ENCODE measurements at places on chromosomes 5 and 9.
A peak's percentile ranks its signal among the peaks of the same experiment; 100 is the strongest.

GRCh38 chr9:78695519-78695918 lies 398.6 kb downstream of the PSAT1 start:
- H3K4me1 ChIP-seq, result no peaks in the 10 kb centered on the region
- H3K36me3 ChIP-seq, result no peaks in the 10 kb centered on the region
- no peaks in the 10 kb centered on the region for H3K27me3 ChIP-seq
- no peak for DNase-seq

GRCh38 chr5:29995154-29995553 lies 1198.3 kb upstream of the CDH6 start:
- H3K36me3 ChIP-seq, result no peaks in the 10 kb centered on the region
- no peak overlapping the region for H3K27ac ChIP-seq
- H3K4me3 ChIP-seq, result no peak overlapping the region
- DNase-seq, result no peak

DNA sequence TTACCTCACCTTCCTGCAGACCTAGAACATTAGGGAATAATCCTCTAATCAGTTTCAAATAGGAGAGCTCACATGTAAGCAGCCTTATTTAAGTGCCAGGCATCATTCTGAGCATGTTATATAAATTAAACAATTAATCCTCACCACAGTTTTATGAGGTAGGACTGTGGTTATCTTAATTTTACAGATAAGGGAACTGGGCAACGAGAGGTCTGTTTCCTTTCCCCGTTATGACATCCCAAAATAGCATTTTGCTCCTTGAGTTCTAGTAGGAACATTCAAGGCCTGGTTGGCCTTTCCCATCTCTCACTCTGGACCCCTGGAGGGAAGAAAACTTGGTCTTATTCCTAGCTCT lies 19.1 kb upstream of the IFNB1 start:
- H3K27ac ChIP-seq, result peak overlapping the region; percentile 60
- no peaks in the 10 kb centered on the region for H3K36me3 ChIP-seq
- H3K4me3 ChIP-seq, result peak overlapping the region; percentile 56
- no peaks in the 10 kb centered on the region for H3K27me3 ChIP-seq
- no peak for DNase-seq

DNA sequence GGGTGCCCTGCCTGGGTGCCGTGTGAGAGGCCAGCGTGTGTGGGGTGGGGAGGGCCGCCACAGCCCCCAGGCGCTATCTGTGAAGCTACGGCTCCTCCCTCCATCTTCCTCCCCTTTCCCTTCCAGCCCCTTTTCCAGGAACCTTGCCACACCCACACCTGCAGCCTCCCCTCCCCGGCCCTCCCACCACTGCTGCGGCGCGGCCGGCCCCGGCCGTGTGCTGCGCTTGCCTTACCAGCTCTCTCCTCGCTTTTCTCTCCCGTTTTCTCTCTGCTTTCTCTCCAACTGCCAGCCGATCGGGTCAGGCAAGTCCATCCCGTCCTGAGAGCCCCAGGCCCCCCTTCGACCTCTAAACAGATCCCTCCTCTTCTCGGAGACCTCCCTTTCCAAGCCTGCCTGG lies 21.4 kb downstream of the GOLGA2 start:
- H3K36me3 ChIP-seq, result peaks cover 27% of the 10 kb centered on the region
- H3K27ac ChIP-seq, result no peak overlapping the region
- H3K27me3 ChIP-seq, result no peaks in the 10 kb centered on the region
- H3K4me1 ChIP-seq, result peaks cover 5% of the 10 kb centered on the region

- no peak overlapping the region for H3K27ac ChIP-seq
- no peaks in the 10 kb centered on the region for H3K4me1 ChIP-seq
- no peaks in the 10 kb centered on the region for H3K36me3 ChIP-seq
- H3K4me3 ChIP-seq, result no peak overlapping the region
- no peaks in the 10 kb centered on the region for H3K27me3 ChIP-seq
- no peak for DNase-seq
Measured at GRCh38 chr9:105119156-105119555, 125.3 kb upstream of the SLC44A1 start.

DNA sequence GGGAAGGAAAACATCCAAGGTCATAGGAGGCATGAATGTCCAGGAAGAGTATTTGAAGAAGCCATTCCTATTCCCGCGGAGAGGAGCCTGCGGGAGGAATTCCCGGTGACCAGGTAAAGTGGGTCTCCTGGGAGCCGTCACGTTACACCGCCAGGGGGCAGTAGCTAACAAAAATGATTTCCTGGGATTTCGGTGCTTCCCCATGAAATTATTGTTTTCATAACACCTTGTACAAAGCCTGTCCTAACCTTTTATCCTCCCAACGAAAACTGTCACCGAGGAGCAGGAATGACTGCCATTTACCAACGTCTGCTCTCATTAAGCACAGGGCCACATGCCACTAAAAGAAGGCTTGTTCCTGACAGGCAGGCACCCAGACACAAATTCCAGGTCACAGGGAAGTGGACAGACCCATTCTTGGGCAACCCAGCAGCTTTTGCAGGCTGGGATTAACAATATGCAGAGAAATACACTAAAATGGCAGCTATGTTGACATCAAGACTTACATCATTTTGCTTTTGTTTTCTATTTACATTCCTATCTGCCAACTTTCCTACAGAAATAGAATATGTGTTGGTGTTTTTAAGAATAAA lies 41.2 kb upstream of the CTSL start:
- no peak overlapping the region for H3K4me3 ChIP-seq
- no peak overlapping the region for H3K27ac ChIP-seq
- DNase-seq, result no peak

DNA sequence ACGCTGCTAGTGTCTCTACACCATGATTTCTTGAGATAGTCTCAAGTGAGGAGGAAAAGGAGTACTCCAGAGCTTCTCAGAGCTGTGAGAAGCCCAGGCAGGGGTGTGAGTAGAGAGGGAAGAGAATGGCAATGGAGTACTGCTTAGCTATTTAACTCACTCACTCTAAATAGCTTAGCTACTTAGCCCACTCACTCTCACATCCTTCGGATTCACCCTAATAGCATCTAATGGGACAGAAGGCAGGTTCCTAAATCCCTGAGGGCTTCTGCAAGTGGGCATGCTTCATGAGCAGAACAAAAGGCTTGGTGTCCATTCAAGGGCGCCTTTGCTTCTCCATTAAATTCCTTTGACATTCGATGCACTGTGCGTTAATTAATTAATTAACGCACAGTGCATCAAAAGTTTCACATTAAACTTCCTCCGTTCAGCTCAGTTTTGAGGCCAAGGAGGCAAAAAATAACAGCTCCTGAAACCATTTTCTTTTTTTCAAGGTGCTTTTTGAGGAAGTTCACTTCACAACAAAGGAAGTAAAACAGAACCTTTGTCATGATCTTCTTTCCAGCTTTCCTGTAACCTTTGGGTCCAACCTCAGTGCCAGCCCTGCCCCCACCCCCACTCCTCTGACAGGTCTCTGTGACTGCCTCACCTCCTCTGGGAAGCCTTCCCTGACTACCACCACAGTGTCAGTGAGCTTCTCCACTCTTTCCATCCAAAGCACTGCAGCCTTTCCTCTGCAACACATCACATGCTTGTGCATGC lies 294.0 kb downstream of the SEC61B start:
- no peaks in the 10 kb centered on the region for H3K27me3 ChIP-seq
- no peak overlapping the region for H3K27ac ChIP-seq
- H3K4me3 ChIP-seq, result no peak overlapping the region
- H3K4me1 ChIP-seq, result no peaks in the 10 kb centered on the region

- H3K4me3 ChIP-seq, result peak overlapping the region; percentile 98
- H3K27me3 ChIP-seq, result no peaks in the 10 kb centered on the region
- H3K4me1 ChIP-seq, result peaks cover 10% of the 10 kb centered on the region
- H3K36me3 ChIP-seq, result no peaks in the 10 kb centered on the region
- no peak for DNase-seq
- peak overlapping the region; percentile 100 for H3K27ac ChIP-seq
Measured at GRCh38 chr5:134523543-134524271, 1.8 kb upstream of the JADE2 start.

DNA sequence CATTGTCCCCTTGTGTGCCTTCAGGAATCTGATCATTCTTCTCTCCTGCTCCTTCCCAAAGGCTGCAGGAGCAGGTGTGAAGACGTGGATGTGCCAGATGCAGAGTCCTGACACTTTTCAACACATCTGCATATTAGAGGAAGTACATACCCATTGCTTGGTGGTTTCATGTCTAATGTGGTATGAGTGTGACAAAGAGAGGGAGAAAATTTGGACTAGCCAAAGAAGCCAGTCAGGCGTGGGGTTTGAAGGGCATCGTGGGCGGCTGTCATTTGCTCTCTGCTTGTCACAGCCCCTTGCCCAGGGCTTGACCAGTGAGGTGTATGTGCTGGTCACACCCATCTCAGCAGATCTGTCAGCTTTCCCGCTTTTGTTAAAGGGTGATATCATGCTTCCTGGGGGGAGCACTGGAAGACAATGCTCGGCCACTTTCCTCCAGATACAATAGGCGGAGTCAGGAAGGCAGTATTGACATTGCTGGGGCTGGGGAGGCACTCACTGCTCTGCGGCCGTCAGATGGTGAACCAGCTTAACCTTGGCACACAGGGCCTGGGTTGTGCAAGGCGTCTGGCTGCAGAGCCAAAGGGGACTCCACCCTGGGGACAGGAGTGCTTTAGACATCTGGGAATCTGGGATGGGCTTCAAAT lies 8.6 kb downstream of the TEK start:
- no peaks in the 10 kb centered on the region for H3K4me1 ChIP-seq
- no peak overlapping the region for H3K27ac ChIP-seq
- no peaks in the 10 kb centered on the region for H3K27me3 ChIP-seq
- H3K36me3 ChIP-seq, result no peaks in the 10 kb centered on the region
- no peak overlapping the region for H3K4me3 ChIP-seq
- DNase-seq, result no peak

- H3K27ac ChIP-seq, result no peak overlapping the region
- DNase-seq, result no peak
- H3K36me3 ChIP-seq, result no peaks in the 10 kb centered on the region
- H3K27me3 ChIP-seq, result no peaks in the 10 kb centered on the region
Measured at GRCh38 chr9:77472646-77473045, 175.5 kb downstream of the GNA14 start.

DNA sequence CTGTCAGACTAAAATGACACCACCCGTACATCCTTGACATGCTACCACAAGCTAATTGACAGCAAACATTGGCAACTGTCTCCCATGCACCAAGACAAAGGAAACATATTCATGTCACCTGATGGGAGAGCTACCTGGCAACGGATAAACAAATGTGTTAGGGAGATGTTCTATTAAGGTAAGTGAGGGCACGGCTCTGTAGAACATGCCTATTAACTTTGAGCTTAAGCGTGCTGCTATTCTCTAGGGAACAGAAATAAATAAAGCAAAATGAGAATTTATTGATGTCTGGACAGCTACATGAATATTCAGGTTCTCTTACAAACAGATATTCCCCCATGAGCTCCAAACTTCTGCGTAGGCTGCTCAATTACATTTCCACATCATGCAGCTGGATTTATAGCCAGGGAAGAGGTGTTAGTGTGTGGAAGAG lies 361.4 kb upstream of the RFX3 start:
- DNase-seq, result no peak
- no peaks in the 10 kb centered on the region for H3K27me3 ChIP-seq
- H3K36me3 ChIP-seq, result no peaks in the 10 kb centered on the region
- no peaks in the 10 kb centered on the region for H3K4me1 ChIP-seq
- no peak overlapping the region for H3K27ac ChIP-seq
- no peak overlapping the region for H3K4me3 ChIP-seq

DNA sequence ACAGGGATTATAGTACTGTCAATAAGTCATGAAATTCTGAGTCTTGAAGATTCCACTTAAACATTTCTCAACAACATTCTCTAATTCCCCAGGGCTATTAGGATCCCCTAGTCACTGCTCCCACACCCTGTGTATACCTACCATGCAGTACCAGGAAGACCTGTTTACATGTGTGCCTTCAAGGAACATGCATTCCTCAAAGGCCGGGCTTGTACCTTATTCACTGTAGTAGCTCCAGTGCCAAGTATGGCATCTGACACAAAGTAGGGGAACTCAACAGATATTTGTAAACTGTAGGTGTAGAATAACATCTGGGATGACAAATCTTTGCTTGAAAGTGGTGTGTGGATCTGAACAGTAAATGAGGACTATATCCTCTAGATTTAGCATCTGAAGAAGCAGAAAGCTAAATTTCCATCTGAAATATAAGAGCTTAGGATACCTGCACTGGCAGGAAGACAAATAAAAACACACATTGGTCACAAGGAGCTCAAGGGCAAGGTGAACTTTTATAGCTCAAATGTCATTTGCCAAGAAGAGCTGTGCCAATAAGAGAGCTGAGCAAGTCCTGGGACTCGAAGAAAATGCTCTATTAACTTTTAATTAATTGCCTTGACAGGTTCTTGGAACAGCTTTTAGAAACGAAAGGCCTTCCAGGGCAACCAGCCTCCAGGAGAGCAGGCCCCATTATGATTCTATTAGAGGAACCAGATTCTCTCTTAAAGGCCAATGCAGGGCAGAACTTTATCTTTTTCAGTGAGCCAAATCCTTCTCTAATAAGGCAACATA lies 52.3 kb upstream of the MYOT start:
- H3K27me3 ChIP-seq, result no peaks in the 10 kb centered on the region
- peaks cover 10% of the 10 kb centered on the region for H3K4me1 ChIP-seq
- H3K27ac ChIP-seq, result peak overlapping the region; percentile 43
- no peaks in the 10 kb centered on the region for H3K36me3 ChIP-seq
- H3K4me3 ChIP-seq, result no peak overlapping the region

- DNase-seq, result no peak
- H3K4me1 ChIP-seq, result no peaks in the 10 kb centered on the region
- peaks cover 10% of the 10 kb centered on the region for H3K36me3 ChIP-seq
Measured at GRCh38 chr5:115274584-115274983, 11.9 kb upstream of the PGGT1B start.

GRCh38 chr5:59564895-59565294 lies 328.6 kb downstream of the PDE4D start:
- H3K27ac ChIP-seq, result no peak overlapping the region
- H3K4me3 ChIP-seq, result no peak overlapping the region
- no peaks in the 10 kb centered on the region for H3K36me3 ChIP-seq
- H3K4me1 ChIP-seq, result peaks cover 4% of the 10 kb centered on the region

- H3K4me1 ChIP-seq, result no peaks in the 10 kb centered on the region
- H3K36me3 ChIP-seq, result no peaks in the 10 kb centered on the region
- DNase-seq, result no peak
Measured at GRCh38 chr5:11596185-11596584, 308.1 kb downstream of the CTNND2 start.

DNA sequence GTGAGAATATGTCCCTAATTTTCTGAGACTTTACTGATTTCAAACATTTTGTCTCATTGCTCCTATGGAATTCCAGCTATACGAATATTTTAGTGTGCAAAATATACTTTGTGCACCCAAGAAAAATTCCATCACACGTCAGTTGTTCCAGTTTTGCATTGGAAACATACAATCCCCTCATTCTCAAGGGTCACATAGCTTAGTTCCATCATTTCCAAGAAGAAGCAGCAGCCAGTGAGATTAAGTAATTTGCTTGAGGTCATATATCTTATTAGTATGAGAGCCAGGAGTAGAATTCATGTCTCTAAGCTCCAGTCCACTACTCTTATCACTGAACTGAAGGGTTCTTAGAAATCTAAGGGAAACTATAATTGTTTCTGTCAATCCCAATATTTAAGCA lies 746.7 kb upstream of the C9orf72 start:
- H3K4me3 ChIP-seq, result no peak overlapping the region
- H3K27me3 ChIP-seq, result no peaks in the 10 kb centered on the region
- DNase-seq, result no peak
- no peaks in the 10 kb centered on the region for H3K4me1 ChIP-seq

GRCh38 chr5:33969572-33970452 lies 14.7 kb downstream of the SLC45A2 start:
- DNase-seq, result no peak
- no peak overlapping the region for H3K4me3 ChIP-seq
- H3K27me3 ChIP-seq, result no peaks in the 10 kb centered on the region
- H3K27ac ChIP-seq, result no peak overlapping the region

- H3K27me3 ChIP-seq, result no peaks in the 10 kb centered on the region
- no peak overlapping the region for H3K27ac ChIP-seq
- no peak for DNase-seq
Measured at GRCh38 chr5:39523821-39524220, 99.0 kb upstream of the DAB2 start.

- peaks cover 9% of the 10 kb centered on the region for H3K36me3 ChIP-seq
- no peaks in the 10 kb centered on the region for H3K27me3 ChIP-seq
- DNase-seq, result no peak
- H3K4me1 ChIP-seq, result no peaks in the 10 kb centered on the region
Measured at GRCh38 chr9:128428644-128429512, 8.2 kb downstream of the CERCAM start.

Data from thoracic aorta (tissue), 2 donors.